ENCODE measurements at places on chromosomes 2 and 18.

GRCh38 chr2:68280796-68281195 is 28.5 kb upstream of the PPP3R1 start:
- DNase-seq = no peak

DNA sequence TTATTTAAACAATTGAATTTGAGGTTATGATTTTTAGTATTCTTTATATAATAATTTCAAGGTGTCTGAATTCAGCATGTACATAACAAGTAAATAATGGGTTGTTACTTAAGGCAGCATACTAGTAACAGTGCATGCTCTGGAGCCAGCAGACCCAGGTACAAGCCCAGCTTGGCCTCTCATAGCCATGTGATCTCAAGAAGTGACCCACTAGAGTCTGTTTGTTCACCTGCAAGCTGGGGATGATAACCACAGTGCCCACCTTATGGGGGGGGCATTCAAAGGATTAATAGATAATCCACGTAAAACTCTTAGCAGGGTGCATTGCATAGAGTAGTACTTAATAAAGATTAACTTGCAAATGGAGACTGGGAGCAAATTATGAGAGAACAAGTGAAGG is 163.6 kb downstream of the TRABD2A start:
- DNase-seq = no peak

- DNase-seq = no peak
Measured at GRCh38 chr2:86562485-86562921, 740 bp downstream of the CHMP3 start.

- DNase-seq = no peak
Measured at GRCh38 chr2:43128559-43128955, 97.8 kb downstream of the ZFP36L2 start.

- peak; percentile 60 for DNase-seq
Measured at GRCh38 chr2:55511508-55512124, 7.9 kb upstream of the CFAP36 start.

DNA sequence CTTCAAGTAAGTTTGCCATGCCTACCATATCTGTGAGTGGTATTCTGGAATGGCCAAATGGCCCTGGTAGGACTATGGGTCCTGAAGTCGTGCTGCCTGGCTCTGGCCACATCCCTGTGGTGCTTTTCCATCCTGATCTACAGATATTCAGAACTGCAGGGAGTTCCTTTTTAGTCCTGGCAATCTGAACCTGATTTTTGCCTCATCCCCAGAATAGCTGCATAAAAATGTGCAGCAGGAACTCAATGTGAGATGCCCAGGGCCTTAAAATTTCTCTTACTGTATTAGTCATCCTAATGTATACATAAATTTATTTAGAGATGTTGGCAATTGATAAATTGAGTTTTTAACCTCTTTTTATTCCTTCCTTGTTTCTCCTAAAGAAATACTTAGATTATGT is 5.3 kb downstream of the SERPINB13 start:
- no peak for DNase-seq

- peak; percentile 79 for DNase-seq
Measured at GRCh38 chr2:234203135-234203984, 152.9 kb downstream of the SPP2 start.

GRCh38 chr18:13603304-13604019 is 122.9 kb downstream of the FAM210A start:
- no peak for DNase-seq

DNA sequence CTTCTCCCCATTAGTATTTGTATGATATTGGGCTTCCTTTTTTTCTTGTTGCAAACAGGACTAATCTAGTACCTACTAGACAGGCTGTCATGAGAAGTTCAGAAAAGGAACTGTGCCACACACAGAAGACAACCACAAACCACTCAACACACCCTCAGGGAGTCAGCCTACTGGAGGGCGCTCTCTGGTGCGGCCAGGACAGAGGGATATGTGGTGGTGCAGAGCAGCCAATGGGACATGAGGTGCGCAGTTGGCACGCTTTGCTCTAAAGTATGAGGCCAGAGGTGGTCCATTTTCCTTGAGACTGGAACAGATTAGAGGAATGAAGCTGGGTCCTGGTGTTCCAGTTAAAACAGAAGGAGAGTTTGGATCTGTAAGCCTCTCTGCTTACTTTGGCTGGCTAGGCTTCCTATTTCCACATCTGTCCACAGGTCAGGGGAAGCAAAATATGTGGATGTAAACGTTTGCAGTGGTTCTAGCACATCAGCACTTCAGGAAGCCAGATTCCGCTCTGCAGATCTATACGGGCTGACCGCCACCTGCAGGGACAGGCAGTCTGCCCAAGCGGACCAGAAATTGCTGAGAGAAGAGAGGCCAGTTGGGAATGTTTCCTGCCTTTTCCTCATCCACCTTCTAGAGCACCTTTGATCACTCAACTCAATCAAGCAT is 114.1 kb downstream of the GFPT1 start:
- no peak for DNase-seq

DNA sequence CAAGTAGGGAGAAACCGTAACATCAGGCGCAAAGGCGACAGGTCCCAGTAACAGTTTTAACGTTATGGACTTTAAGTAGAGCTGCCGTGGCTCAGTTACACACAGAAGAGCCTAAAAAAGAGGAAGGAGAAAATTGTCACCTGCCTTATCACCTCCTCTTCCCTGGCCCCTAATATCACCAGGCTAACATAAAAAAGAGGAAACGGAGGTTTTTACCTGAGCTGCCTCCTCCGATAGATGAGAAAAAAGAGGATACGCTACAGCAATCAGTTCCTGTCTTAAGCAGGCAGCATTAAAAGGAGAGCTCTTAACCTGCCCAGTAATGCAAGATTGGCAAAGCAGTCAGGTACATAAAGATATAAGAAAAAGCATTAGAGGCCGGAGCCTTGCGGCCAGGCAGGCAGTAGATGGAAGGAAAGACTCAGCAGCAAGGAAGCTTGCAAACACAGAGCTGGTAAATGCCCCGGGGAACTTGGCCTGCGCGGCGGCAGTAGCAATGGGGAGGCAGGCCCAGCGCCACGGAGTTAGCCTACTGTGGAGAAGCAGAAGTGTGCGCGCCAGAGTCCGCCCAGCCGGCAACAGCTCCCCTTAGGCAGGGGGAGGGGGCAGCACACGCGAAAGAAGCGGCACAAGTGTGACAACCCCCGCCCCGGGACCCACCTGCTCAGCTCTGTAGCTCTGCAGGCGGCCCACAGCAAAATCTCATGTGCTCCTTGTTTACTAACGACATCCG is 116.3 kb upstream of the SCN7A start:
- DNase-seq = no peak

GRCh38 chr2:144472911-144473310 is 47.0 kb downstream of the ZEB2 start:
- DNase-seq = no peak

DNA sequence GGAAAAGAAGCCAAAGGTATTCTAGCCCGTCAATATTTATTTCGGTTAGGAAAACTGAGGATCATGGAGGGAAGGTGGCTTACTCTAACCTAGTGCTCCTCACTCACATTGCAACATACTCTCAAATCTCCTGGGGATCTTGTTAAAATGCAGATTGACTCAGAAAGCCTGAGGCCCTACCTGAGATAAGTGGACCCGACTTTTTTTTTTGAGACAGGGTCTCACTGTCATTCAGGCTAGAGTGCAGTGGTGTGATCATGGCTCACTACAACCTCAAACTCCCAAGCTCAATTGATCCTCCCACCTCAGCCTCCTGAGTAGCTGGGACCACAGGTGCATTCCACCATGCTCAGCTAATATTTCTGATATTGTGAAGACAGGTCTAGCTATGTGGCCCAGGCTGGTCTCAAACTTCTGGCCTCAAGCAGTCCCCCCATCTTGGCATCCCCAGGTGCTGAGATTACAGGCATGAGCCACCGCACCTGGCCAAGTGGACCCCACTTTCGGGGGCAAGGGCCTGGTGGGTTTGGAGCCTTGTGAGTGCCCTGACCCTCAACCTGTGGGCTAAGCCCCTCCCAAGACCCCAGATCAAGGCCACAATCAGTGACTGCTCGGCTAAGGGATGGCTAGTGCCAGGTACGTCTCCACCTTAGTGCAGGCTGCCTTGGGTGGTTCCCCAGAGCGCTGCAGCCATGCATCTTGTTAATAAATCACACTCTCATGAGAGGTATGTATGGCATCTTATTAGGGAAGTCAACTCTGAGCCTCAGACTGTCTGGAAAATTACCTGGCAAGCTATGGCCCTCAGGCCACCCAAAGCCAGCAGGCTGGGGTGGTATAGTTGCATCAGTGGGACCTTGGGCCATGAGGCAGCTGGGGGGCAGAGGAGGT is 1.1 kb upstream of the NEURL3 start:
- DNase-seq = no peak

- no peak for DNase-seq
Measured at GRCh38 chr2:54061272-54061671, 54.1 kb upstream of the ACYP2 start.

DNA sequence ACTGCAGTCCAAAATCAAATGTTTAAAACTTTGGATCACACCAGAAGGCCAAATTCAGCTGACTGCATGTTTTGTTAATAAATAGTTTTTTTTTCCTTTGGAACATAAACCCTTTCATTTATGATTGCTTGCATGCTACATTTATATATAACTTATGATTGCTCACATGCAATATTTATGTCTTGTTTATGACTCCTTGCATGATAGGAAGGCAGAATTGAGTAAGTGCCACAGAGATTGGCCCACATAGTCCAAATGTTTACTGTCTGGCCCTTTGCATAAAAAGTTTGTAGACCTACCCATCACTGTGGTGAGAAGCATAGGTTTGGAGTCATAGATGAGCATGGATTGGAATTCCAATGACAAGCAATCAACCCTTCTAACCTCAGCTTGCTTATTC is 30.8 kb downstream of the WDFY1 start:
- no peak for DNase-seq

GRCh38 chr2:218834685-218835084 is 3.1 kb upstream of the PRKAG3 start:
- DNase-seq = no peak

DNA sequence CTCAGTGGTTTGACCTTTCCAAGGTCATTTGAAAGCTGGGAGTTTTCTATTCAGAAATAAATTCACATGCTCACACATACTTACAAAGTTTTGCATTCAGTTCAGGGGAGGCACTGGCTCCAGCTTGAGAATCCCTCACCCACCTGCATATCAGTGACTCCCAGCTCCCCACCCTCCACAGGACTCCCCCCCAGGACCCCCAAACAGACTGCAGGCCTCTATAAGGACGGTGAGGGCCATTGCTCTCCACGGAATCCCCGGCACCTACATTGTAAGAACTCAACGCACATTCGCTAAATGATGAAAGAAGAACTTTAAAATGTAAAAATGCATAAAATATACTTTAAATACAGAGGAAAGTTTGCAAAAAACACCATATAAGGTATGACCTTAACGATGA is 97.2 kb upstream of the TEX51 start:
- no peak for DNase-seq

- DNase-seq = no peak
Measured at GRCh38 chr2:190183539-190183938, 121.0 kb upstream of the MSTN start.

DNA sequence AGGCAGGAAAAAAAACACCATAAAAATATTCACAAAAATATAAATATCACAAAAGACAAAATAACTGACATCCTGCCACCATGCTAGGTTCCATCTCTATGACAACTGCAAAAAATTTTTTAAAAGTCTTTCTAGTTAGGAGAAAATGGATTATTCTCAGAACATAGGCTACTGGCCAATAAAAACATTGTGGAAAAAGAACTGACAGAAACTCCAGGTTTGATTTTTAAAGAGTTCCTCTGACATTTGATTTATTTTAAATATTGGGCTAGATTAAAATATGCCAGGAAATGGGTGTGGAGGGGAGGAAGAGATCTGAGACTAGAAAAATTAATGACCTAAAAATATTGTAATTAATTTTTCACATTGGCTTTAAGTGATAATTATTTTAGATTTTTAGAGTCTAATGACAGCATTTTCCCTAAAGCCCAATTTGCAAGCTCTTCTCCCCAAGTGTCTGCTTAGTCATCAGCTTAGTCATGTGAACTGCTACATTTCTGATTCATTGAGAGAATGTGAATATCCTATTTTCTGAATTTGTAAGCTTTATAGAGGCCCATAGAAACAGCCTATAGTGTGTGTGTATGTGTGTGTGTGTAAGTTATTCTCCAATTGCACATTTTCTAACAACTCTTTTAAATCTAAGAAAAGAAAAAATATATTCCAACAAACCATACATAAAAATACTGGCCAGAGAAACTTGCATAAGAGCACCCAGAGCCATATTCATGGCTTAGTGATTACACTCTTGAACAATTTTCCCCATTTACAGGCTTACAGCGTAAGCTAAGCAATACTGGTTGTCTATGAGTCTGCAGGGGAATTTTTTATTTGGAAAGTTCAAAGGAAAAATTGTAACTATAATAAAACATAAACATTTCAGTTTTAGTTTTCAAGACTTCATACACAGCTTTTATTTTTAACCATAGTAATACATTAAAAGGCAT is 48.4 kb downstream of the TMEFF2 start:
- DNase-seq = no peak

GRCh38 chr2:188251034-188251433 is 40.6 kb upstream of the GULP1 start:
- DNase-seq = no peak

DNA sequence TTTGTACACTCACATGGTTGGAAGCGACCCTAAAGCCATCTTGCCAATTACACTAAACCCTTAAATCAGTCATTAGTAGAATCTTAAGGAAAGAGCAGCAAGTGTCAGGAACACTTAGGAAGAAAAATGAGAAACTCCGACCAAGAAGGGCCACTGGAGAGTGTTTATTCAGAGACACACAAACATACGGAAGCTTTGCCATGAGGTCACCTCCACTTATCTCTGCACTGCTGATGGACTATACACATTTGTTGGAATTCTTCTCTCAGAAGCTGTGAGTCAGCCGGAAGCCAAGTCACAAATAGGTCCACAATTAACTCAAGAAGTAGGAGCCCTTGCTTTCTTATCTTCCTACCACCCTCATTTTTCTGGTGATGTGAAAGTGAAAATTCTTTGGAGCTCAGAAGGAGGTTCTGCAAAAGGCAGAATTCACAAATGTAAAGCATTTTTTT is 21.6 kb downstream of the BMP10 start:
- no peak for DNase-seq

GRCh38 chr18:74140582-74140981 is 7.1 kb downstream of the FBXO15 start:
- no peak for DNase-seq

DNA sequence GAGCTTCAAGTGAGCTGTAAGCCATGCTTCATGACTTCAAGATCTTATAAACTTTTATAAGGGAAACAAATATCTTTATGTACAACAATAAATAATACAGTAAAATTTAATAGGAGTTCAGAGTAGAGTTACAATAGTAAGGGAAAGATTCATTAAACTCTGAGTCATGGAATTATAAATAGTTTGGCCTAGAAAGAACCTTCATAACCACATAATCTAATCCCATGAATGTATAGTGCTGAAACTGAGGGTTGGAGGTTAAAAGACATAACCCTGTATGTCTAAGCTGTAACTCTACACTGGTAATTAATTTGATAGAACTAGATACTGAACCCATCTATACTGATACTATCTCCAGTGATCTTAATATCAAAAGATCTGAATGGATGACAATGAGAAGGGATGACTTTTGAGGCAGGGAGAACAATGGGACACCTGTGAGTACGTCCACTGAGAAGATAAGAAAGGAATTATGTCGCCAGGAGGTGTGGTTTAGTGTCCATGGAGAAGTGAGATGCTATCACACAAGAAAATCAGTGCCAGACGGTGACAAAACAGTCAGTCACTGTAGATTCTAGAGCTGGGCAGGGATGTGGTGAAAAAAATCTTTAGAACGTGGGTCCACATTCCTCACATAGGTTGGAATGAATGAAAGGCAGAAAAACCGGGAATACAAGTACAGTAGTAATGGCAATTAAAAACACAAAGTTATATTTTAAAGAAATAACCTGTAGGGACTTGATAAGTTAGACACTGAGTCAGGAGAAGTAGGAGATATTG is 1.1 kb downstream of the IL1F10 start:
- no peak for DNase-seq

GRCh38 chr2:172885996-172886395 is 150.4 kb downstream of the RAPGEF4 start:
- DNase-seq = no peak

All from SW 1271 (cell line).